HAP-1 (cell line): ENCODE measurements at places on chromosomes 12 and 14.

DNA sequence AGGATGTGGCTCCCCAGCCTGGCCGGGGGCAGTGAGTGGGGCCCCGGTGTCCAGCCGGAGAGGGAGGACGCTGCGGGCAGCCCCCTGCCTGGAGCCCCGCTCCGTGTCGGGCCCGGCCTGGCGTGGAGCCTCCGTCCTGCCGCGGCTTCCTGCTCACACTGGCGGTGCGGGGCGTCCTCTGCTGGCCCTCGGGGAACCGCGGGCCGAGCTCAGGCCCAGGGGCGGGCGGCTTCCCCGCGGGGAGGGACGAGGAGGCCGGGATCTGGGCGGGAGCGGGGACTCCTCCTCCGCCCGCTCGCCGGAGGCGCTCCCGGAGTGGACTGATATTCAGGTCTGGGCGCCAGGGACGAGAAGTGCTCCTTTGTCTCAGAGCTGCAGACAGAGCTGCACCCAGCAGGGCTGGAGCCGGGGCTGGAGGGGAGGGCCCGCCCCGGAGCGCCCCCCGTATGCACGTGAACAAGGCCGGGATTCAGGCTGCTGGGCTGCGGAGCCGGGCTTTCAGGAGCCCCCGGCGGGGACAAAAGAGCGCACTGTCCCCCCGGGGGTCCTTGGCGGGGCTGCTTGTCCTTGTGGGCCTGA is 2.2 kb downstream of the MMP17 start:
- DNase-seq: peak; percentile 89

DNA sequence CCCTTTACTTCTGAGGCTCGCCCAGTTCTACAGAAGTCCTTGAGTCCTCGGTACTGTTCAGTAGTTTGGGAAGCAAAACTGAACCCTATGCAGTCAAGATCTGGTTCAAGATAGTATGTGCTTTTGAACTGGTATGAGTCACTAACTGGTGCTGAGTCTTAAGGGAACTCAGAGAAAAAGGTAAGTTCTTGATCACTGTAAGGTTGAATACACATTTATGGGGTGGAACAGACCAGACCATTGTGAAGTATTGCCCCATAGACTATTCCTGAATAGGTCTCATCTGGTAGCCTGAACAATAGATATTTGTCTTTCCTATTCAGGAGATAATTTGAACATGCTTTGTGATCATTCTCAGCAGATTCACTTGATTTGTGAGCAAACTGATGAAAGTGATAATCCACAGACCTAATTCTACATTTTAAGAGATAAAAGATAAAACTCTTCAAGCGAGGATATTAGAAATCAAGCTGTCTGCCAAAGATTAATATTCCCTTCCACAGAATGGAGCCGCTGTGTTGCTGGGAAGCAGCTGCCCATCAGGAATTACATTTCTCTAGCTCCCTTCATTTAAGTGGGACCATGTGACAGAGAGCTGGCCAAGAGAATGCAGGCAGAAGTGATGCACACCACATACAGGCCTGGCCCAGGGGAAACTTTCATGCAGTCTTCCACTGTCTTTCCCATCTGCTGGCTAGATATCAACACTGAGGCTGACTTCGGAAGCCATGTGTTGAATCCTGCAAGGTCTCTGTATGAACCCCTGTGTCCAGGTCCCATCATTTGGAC is 369.8 kb upstream of the GARIN6 start:
- DNase-seq: no peak

DNA sequence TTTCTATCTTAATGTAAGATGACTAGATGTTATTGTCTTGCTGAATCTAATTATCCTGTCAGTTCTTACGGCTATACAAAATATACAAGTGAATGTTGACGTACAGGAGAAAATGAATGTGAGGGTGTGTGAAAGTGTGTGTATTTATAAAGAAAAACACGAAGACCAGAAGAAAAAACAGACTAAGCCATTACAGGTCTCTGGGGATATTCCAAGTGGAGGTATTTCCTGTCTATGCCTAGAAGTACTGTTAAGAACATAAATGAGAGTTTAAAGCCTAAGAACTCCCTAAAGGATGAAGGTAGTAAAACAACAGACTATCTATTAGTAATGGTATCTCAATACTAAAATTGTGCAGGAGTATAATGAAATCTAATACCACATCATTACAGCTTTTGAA is 7.6 kb downstream of the MDM1 start:
- no peak for DNase-seq

DNA sequence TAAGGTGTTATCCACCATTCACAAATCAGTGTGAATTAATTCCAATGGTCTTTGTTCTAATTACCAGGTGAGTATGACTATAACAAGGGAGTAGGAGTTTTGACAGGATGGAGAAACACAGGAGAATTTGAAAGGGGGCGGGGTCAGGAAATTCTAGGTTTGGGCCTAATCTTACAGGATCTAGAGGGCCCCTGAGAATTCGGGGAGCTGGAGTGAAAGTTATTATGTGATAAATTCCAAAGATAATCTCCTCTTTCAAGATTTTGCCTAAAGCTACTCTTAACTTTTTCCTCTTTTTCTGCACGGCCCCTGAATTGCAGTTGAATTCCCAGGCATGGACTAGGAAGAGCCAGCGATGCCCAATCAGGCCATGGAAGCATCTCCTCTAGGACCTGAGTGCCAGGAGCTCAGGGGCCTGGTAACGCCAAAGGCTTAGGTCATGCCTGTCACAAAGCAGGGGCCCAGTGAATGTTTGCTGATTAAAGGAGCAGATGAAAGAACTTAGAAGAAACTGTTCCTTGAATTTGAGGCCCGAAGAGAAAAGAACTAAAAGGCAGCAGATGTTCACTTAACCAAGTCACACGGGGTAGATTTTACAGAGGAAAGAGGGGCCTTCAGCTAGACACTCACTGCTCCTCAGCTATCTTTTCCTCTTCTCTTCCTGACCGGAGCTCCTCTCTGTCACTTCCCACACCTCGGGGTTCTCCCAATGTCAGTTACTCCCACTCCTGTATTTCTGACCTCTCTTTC is 195.5 kb downstream of the PPM1H start:
- DNase-seq: peak; percentile 63

- no peak for DNase-seq
These were observed 9.7 kb downstream of the MMAB start for GRCh38 chr12:109563291-109564284.

GRCh38 chr12:80714055-80714454 is 2.7 kb upstream of the MYF5 start:
- no peak for DNase-seq

GRCh38 chr14:35807131-35807961 is 1.7 kb downstream of the RALGAPA1 start:
- peak; percentile 94 for DNase-seq

DNA sequence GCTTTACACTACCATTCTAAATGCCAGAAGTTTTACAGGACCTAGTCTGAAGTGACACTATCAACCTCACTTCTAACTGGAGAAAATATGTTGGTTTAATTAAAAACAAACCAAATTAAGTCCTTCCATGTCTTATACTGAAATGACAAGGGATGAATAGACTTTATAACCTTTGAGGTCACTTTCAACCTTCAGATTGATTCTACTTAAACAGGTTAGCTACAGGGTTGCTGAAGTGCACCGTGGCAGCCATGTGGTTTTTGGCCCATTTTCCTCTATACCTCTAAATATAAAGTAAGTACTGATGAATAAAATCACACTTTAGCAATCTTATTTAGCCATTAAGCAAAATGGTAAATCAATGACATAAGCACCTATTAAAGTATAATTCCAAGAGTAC is 3.9 kb downstream of the SLC38A2 start:
- no peak for DNase-seq

DNA sequence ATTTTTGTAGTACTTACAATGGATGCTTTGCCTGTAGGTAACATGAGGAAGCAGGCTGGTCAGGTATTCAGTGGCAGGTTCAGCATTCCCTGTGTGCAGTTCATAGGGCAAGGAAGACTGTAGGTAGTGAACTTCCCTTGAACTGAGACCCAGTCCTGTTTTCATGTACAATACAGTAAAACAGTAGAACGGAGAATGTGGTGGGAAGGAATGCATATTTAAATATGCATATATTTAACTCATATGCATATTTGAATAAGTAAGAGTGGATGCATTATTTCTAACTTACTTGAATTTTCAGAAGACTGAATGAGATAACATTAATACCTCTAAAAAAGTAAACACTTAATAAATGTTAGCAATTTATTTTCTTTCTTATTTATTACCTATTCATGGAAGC is 147.6 kb upstream of the FLRT2 start:
- DNase-seq: no peak

DNA sequence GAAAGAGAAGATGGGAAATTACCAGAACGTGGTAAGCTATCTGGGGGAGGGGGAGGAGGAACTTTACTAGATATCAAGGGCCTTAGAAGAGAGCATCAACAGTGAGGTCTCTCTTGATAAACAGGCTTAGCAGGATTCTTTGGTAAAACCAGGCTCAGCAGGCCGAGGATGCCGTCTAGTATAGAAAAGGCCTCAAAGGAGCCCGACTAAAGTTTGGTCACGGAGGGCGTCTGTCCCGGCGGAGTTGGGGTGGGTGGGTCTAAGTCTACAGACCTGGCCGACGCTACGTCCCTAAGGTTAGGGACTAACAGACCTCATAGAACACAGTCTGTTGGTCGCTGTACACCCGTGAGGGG is 538 bp upstream of the TIGAR start:
- peak; percentile 16 for DNase-seq

- DNase-seq: no peak
These were observed 406.9 kb upstream of the SOX5 start for GRCh38 chr12:24356240-24356804.

DNA sequence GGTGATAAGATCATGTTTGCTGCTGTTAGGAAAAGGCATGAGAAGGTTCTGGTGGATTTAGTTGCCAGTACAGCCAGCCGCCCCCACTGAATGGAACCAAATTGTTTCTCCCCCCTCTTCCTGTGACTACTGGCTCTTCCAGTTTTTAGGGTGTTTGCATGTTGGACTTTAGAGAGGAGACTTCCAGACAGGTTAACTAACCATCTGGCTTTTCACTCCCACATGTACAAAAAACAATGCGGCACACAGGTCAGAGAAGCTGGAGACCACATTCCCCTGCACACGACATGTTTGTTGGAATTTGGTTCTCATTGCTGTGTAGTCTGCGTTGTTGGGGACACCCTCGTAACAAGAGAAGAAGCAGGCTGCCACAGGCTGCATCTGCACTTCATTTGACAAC is 103.9 kb upstream of the TMEM132C start:
- no peak for DNase-seq

- no peak for DNase-seq
These were observed 47.3 kb downstream of the DAD1 start for GRCh38 chr14:22541721-22542120.

DNA sequence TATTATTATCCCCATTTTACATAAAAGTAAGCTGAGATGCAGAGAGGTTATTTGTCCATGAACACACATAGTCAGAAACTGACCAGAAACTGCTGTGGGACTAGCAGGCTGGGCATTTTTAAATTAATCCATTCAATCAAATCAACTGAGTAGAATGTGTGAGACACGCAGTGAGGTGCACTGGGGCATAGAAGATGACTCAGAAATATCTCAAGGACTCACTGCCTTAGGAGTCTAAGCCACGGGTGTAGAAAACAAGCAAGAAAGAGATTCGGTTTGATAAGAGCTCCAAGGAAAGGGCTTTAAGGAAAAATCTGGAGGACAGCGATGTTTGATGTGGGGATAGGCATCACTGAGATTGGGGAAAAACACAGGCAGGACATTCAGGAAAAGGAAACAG is 127.8 kb downstream of the ANO2 start:
- DNase-seq: no peak

GRCh38 chr12:105090361-105090760 is 6.1 kb upstream of the ALDH1L2 start:
- no peak for DNase-seq

DNA sequence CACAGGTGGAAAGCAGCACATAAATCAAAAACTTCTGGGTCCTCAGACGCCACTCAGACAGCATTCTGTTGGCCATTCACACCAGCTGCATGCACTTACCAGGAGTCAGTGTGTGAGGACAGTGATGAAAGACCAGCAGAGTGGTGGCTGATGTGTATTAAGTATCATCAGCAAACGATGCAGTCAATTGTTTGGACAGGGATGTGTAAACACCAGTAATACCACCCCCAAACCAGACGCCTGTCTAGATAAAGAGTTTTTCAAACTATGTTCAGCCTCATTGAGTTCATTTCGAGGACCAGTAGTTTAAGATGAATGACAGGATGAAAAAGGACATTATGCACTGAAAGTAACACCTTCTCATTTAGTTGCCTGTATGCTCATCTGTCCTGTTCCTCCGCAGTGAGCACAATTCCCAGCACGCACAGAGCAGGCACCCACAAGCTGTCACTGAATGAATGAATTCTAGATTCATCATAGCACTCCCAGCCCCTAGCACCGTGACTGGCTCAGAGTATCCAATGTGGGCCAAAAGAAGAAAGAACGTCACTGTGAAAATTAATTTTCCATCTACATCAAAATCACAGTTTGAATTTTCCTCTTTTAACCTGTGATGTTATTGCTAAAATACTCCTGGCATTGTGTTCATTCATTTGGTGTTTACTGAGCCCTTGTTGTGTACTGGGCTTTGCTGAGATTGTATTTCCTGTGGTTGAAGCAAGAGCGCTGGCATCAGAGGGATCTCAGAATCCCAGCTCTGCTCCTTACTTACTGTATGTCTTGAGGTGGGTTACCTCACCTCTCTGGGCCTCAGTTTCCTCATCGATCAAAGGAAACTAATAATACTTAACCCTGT is 124.8 kb upstream of the NOS1 start:
- DNase-seq: no peak

GRCh38 chr12:7269273-7269672 is 34.6 kb upstream of the ACSM4 start:
- DNase-seq: no peak

DNA sequence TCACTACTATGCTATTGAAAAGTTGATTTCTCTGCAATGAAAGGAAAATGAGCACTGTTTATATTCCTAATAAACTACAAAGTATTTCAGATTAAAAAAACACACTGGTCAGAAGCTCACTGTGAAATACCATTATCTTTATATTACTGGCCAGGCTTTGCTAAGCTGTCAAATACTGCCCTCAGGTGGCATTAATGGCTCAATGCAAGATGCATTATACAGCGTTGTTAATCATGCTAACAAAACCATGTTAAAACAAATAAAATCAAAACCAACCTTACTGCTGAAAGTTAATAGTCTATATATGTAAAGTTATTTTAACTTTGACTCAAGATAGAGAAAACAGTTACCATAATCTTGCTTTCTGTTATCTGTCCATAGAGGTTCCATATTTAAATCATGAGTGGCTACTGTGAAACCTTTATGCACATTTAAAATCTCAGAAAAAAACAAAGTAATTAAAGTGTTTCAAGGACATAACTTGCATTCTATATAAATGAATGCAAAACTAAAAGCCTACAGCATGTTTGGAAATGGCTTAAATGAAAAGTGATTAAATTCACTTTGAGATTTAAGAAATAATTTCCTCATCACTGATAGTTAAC is 121.7 kb downstream of the RALGAPA1 start:
- peak; percentile 61 for DNase-seq

DNA sequence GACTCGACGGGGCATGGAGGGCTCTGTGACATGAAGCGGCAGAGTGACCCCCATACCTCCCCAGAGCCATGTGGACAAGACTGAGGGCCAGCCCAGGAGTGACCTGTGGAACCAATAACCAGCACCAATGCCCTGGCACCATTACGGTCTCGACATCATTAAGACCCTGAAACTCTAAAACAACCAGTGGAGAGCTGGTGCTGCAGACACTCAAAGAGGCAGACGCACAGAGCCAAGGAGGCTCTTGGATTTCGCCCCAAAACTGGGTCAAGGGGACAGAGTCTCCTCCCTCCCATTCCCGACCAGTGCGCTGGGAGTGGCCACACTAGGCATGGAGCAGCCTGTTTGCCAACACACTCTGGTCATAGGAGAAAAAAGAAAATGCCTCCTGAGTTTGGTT is 41.6 kb upstream of the VASH1 start:
- no peak for DNase-seq
